Calu3 (cell line): ENCODE measurements at places on chromosomes 3 and 15. TPM values are rescaled to one million over a fixed set of nuclear protein-coding genes. Genes with fewer than 3 reads are reported as not detected.

The LRTM1 gene
- not detected in 2 replicates for total RNA-seq

The TMEM42 gene
- 12.3 TPM in 2 replicates for total RNA-seq

The CCDC71 gene
- total RNA-seq: 19.2 and 20.2 TPM in 2 replicates

The POLQ gene
- total RNA-seq: 13.7 and 15.5 TPM in 2 replicates

The TLR9 gene
- total RNA-seq: 0.14 and 0.27 TPM in 2 replicates

DNA sequence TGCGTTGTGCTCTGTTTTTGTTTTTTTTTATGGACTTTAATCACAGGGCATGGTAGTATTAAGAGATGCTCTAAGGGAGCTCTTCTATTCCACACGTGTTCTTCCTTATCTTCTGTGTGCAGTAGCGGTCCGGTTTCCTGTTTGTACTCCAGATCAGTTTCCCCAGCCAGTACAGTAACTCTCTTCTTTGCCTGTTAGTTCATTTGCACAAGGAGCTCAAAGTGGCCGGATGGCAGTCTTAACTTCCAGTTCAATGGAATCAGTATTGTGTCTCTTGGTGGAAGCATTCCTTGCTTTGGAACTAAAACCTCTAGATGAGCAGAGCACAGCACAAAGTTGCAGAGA lies 122.0 kb downstream of the KLF13 start:
- no peak for DNase-seq

GRCh38 chr3:55675478-55675877 lies 188.4 kb upstream of the WNT5A start:
- DNase-seq: no peak

DNA sequence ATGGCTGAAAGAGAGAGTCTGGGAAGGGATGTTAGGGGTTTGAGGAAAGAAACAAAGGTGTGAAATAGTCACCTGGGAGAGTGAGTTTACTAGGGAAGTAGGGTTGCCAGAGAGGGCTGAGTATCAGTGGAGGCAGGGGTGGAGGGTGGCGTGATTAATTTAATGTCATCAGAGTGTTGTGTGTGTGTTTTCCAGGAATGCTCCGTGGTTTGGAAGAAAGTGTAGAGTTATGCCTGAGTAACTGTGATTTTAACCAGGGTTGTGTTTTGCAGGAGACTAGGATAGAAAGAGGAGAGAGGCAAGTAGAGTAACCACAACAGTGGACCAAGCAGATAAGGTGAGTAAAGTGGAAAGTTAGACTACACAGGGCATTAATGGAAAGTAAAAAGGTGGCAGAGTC lies 27.2 kb downstream of the PLD1 start:
- no peak for DNase-seq

GRCh38 chr15:67178569-67179210 lies 75.8 kb downstream of the AAGAB start:
- DNase-seq: peak; percentile 53

- DNase-seq: no peak
These were observed 72.5 kb downstream of the FOXP1 start for GRCh38 chr3:71511037-71511436.

DNA sequence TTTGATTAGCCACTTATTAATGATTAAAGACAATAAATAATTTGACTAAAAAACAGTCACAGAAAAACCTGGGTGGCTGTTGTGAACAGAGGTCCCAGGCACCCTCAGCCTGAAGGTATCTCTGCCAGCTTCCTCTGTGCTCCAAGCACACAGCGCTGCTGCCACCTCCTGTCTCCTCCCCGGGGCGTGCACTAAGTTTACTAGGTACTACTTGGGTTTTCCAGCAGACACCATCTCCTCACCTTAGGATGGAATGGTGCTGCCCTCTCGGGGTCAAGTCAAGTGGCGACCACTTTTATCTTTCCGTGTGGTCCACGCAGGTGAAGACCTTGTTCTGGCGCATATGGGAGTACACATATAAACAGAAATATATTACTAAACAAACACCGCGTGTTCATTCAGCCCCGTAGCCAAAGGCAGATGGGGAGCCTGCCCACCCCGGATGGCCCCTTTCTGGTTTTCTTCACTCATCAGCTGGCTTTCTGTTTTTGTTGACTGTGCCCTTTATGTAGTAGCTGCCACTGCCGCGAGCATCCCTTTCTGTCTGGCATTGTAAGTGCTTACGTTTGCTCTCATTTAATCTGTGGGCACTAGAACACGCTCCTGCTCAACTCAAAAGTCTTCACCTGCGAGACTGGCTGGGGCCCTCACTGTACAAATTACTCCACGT lies 128.0 kb downstream of the LRIG1 start:
- no peak for DNase-seq
